Activated T-helper 1 cell treated with Interleukin-2 at 50 U/mL for 16 hours (primary cell): ENCODE measurements at places on chromosomes 4 and X.
A peak's percentile ranks its signal among the peaks of the same experiment; 100 is the strongest.

- no peak for DNase-seq
Measured at GRCh38 chr4:38162240-38162784, 202.1 kb downstream of the PTTG2 start.

- DNase-seq: no peak
Measured at GRCh38 chr4:121127100-121127499, 37.0 kb downstream of the TNIP3 start.

DNA sequence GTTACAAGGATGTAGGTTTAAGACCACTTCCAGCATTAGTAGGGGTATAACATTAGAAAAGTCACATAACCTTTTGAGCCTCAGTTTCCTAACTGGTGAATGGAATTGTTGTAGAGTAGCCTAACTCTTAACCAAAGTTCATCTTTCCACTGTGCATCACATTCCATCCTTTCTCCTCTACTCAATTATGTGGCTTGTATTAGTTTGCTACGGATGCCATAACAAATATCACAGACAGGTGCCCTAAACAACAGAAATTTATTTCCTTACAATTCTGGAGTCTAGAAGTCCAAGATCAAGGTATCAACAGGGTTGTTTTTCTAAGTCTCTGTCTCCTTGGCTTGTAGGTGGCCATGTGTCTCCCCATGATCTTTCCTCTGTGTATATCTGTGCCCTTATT is 231.9 kb downstream of the RASL11B start:
- no peak for DNase-seq

DNA sequence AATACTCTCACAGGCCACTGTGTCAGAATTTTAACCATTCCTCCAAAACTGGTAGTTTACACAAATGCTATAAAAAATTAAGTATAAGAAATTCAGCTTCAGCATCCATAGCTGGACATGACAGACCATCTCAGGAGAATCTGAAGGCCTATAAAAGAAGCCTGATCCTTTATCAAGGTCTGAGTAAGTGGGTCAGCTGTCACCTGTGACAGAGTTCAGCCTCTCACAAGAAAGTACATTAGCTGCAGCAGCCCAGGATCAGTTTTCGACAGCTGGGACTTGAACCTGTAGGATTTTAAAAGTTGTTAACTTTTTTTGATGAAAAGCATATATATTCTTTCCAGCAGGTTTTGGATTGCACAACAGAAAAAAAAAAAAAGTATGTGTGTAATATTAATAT is 60.7 kb downstream of the PPP3CA start:
- DNase-seq: no peak

DNA sequence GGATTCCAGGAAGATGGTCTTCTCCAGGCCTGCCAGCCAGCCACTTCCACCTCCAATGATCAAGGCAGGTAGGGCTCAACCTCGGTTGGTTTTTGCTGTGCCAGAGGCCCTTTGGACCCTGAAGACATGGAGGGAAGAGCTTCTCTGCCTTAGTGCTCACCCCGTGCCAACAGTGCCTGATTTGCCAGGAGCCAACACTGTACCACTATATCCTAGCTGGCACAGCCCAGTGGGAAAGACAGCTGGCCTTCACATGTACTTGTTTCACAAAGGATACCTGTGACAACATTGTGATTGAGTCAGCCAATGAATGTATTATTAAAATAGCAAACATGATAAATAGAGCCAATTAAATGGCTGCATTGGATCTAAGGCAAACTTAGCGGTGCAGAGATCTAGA is 51.9 kb upstream of the PRPS1 start:
- DNase-seq: no peak

- DNase-seq: no peak
Measured at GRCh38 chr4:89657931-89658700, 178.8 kb downstream of the SNCA start.

DNA sequence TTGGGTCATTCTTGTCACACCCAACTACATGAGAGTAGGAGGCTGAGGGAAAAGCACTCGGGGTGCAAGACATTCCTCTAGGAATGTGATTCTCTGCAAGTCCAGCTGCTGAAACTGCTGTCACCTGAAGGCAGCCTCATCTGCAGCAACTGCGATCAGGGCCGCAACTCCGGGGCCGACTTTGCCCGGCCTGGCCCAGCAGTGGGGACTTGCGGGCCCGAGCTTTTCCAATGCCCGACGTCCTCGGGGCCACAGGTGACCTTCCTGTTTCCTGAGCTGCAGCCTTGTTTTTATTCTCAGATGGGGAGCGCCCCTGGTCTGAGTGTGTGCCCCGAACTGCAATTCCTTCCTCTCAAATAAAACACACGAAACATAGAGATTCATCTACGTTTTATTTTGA is 104.7 kb upstream of the NKX1-1 start:
- DNase-seq: no peak

DNA sequence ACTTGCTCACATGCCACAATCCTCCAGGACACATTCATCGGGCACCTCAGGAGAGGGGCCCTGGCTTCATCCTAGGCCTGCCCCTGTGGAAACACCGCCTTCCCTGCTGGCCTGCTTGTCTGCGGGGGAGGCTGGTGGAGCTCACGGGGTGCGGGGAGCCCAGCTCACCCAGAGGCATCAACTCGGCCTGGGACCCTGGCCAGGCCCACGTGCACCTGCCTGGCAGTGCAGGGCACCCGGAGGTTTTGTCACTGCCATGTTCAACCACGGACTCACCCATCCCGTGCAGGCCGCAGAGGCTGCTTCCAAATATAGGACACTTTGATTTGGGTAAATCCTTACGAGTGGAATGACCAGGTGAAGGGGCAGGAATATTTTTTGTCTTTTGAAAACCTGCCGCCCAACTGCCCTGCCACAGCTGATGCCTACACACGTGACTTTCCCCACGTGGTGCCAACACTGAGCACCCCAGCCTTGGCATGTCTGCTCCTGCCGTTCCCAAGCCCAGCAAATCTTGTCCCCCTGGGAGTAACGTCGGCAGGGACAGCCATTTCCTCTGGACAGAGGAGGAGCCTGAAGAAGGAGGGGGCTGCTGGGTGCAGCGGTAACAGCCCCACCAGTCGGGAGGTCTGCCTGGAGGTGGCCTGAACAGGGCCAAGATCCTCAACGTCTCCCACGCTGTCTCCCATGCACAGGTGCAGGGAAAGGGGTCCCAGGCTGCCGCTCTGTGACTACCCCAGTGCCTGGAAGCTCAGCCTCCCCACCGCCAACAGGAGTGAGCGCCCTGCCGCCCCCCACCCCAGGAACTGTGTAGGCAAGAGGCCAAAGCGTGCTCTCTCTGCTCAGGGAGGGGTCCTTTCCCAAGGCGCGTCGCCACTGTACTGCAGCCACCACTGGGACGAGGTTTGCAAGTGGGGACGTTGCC is 8.5 kb downstream of the MXD4 start:
- no peak for DNase-seq

- DNase-seq: no peak
Measured at GRCh38 chr4:19575924-19576323, 675.8 kb upstream of the SLIT2 start.

DNA sequence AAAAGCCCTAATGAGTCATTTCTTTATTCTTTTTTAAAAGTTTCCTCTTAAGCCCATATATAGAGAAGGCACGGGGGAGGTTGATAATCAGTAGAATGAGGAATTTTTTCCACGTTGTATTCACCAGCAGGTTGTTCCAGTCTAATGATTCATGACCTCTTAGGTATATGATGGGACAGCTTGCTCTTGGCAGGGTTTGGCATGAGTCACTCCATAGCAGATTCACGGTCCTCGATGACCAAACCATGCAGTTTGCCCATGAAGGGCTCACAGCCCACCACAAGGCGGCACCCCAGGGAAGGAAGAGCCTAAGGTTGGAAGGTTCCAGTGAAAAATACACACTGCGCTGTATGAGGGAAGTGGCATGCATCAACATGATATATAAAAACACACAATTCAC is 623.8 kb upstream of the DIPK2B start:
- no peak for DNase-seq

DNA sequence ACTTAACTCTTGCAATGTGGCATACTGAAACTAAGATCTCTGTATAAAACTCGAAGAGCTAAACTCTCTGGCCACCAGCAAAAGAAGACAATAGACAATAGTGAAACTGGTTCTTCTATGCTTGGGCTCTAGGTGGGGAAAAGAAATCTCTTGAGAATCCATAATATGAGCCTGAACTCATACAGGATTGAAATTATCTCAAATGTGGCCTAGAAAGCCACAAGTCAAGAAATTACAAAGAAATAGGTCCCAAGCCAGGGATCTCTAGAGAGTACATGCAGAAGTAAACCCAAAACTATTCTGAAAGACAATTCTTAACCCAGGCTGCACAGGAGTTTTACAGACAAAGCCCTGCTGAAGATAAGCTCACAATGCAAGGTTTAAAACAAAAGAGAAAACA is 127.4 kb downstream of the ANAPC10 start:
- no peak for DNase-seq

DNA sequence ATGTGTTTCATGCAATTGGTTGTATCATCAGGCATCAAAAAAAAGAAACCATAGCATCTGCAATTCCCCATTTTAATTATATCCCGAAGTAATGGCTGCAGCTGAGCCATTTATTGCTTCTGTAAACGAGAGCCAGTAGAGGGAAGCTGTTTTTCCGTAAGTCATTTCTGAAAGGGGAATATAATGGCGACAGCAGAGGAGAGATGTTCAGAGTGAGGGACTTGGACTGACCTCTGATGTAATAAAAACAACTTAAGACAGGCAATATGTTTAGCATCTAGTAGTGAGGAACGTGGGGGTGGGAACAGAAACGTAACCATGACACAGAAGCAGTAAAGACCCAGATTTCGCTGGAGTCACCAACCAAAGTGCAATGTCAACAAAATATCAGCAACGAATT is 31.5 kb upstream of the NAA11 start:
- DNase-seq: no peak

DNA sequence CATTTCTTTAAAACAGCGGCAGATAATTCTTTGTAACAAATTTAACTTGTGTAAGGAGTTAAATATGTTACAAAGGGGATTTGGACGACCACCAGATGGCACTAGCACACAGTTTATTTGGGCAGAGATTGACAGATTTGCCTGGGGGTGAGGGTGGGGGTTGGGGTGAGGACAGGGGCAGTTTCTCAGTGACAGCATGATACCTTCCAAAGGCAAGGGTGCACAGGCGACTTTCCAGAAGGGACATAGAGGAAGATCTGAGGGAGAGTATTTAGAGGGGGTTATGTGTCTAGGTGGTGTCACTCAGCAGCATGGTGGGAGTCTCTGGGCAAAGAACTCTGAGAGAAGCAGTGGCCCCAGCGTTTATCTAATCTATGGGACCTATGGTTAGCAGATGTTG is 9.6 kb upstream of the TMA16 start:
- peak; percentile 16 for DNase-seq

DNA sequence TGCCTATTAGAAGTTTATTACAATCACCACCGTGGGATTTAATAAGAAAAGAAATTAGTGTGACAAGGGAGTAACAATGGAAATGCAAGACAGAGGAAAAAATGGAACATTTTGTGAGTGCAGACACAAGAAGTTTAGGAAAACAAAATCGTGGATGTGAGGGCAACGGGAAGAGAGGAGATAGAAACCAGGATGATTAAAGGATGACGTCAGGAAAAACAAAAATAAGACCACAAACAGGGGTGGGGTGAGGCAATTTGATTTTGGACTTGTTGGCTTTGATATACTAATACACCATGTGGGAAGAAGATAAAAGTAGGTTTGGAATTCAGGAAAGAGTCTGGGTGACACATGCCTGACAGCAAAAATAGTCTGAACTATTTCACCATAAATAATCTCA is 38.2 kb upstream of the GPM6A start:
- no peak for DNase-seq

GRCh38 chrX:34656467-34656841 is 631 bp downstream of the TMEM47 start:
- DNase-seq: no peak
